ENCODE measurements at places on chromosomes 4 and X.

DNA sequence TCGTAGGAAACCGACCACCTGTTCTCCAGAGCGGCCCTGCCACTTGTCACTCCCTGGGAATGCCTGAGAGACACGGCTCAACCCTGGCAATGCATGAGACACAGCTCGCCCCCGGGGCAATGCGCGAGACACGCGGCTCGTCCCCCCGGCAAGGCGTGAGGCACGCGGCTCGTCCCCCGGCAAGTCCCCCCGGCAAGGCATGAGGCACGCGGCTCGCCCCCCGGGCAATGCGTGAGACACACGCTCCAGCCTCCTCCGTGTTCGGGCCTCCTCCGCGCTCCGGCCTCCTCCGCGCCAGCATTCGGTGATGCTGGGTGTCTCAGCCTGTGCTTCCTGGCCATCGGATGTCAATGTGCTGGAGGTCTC is 27.5 kb upstream of the CPLX1 start:
- no peak for DNase-seq

- DNase-seq = no peak
Measured at GRCh38 chr4:169110633-169111032, 100.6 kb upstream of the CBR4 start.

GRCh38 chrX:85024044-85024443 is 20.4 kb downstream of the APOOL start:
- DNase-seq = no peak

GRCh38 chr4:114284629-114285028 is 305.2 kb upstream of the ARSJ start:
- DNase-seq = no peak

DNA sequence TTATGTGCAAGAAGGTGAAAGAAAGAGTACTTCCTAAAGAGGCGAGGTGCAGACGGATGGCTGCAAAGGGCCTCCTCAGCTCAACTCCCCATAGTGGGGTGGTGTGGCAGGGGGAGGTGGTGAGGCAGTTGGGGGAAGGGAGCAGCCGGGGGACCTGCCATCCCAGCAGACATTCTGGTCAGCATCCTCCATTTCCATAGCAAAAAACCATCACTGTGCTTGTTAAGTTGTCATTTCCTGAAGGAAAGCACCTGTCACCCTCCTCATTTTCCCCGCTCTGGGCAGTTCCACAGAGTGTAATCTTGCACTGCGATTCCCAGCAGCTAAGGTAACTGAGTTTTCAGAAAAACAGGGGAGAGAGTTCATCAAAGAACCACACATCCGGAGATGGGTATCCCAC is 51.5 kb downstream of the TSPAN5 start:
- DNase-seq = no peak

DNA sequence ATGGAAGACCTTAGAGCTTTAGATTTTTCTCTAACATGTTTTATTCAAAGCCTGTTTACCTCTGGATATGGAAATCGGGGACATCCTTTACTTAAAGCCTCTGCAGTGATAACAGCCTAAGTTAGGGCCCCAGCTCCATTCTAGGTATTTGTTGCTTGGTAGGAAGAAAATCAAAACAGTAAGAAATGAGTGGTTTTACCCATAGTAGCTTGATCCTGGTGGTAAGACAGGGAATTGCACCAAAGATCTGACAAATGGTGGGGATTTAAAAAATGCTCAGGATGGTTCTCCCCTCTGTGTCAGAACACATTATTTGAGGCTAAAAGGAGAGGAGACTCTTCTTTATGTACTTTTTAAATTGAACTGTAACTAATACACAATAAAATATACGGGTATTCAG is 52.4 kb downstream of the AFF2 start:
- no peak for DNase-seq

DNA sequence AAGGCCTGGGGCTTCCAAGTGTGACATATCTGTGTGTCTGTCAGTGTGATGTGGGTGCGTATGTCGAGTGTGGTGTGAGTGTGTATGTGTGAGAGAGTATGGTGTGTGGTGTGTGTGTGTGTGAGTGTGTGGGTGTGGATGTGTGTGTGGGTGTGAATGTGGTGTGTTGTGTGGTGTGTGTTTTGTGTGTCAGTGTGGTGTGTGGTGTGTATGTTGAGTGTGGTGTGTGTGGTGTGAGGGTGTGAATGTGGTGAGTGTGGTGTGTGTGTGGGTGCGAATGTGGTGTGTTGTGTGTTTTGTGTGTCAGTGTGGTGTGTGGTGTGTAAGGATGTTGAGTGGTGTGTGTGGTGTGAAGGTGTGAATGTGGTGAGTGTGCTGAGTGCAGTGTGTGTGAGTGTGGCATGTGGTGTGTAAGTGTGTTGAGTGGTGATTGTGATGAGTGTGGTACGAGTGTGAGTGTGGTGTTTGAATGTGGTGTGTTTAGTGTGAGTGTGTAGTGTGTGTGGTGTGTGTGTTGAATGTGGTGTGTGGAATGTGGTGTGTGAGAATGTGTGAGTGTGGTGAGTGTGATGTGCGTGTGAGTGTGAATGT is 61.6 kb upstream of the SORCS2 start:
- DNase-seq = no peak

- peak; percentile 5 for DNase-seq
Measured at GRCh38 chr4:183838987-183839712, 66.0 kb upstream of the STOX2 start.

- no peak for DNase-seq
Measured at GRCh38 chr4:149121023-149121404, 678.8 kb upstream of the NR3C2 start.

GRCh38 chr4:36665985-36666527 is 384.6 kb downstream of the DTHD1 start:
- DNase-seq = no peak

DNA sequence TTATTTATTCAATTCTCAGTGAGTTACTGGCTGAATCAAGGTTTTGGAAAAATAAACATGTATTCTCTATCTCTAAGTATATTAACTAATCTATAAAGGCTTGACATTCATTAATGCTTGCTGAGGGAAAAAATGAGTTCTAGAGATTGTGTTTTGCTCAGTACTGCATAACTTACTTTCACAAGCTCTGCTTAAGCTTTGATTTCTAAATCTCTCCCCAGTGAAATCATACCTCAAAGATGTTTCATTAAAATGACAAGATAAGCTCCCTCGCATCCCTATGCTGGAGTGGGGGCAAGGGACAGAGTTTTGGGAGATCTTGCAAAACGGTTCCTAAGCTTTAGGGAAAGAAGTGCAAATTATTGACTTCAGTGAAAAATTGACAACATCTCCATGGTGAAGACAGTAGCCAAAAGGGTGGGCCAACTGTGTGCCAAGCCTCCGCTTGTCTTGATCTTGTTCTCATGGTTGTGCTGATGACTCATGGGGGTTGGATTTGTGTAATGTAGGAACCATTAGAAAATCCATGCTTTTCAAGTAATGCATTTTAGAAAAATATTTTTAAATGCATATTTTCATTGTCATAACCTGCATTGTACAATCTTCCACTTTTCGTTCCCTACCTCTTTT is 521.4 kb downstream of the RPA4 start:
- DNase-seq = peak; percentile 31

DNA sequence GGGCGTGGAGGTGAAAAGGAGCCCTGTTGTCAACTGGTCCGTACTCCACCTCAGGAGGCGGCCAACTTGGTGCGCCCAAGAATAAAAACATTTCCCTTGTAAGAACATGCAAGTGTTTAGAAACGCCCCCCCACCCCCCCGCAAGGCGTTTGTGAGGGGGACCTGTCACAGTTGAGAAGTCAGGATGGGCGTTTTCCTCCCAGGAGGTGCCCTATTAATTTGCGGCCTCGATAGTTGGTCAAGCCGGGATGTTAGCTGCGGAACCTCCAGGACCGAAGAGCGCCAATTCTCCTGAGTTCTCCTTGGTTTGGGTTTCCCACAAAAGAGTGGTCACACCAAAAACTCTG is 651 bp upstream of the SAP30 start:
- DNase-seq = no peak

DNA sequence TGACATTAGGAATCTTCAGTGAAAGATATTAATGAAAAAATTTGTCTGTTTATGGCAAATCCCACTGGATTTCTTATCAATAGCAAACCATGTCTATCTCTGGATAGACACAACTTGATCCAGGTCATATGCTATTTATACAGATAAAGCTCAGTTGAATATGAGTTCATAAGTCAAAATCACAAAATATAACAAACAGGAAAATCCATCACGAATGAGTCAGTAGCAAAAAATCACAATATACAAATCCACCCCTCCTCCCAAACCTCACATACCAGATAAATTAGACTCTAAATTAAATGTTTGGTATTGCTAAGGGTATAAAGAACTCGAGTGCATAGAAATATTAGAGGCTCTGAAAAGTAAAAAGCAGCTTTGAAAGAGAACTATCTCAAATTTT is 420.5 kb downstream of the TLL1 start:
- DNase-seq = peak; percentile 75

- DNase-seq = no peak
Measured at GRCh38 chrX:81208916-81209315, 7.0 kb downstream of the SH3BGRL start.

GRCh38 chr4:2928242-2929176 is 34.7 kb downstream of the NOP14 start:
- DNase-seq = no peak

- no peak for DNase-seq
Measured at GRCh38 chrX:69496183-69496582, 7.9 kb upstream of the NALF2 start.

DNA sequence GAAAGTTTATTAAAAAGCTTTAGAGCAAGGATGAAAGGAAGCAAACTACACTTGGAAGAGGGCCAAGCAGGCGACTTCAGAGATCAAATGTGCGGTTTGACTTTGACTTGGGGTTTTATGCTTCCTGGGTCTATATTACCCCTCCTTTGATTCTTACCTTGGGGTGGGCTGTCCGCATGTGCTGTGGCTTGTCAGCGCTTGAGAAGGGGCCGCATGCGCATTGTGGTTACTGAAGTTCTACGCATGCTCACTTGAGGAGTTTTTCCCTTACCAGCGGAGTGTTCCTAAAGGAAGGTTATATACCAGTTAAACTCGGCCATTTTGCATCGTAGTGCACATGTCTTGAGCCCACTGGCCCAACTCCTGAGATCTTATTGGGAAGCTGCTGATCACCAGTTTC is 9.9 kb downstream of the ZNF157 start:
- peak; percentile 37 for DNase-seq

- DNase-seq = no peak
Measured at GRCh38 chr4:77797239-77797638, 21.9 kb downstream of the CNOT6L start.

- DNase-seq = no peak
Measured at GRCh38 chr4:143712155-143712550, 11.7 kb upstream of the FREM3 start.

GRCh38 chr4:95215991-95216605 is 332.7 kb downstream of the UNC5C start:
- DNase-seq = peak; percentile 32

GRCh38 chrX:50483283-50483682 is 12.7 kb upstream of the DGKK start:
- DNase-seq = no peak

DNA sequence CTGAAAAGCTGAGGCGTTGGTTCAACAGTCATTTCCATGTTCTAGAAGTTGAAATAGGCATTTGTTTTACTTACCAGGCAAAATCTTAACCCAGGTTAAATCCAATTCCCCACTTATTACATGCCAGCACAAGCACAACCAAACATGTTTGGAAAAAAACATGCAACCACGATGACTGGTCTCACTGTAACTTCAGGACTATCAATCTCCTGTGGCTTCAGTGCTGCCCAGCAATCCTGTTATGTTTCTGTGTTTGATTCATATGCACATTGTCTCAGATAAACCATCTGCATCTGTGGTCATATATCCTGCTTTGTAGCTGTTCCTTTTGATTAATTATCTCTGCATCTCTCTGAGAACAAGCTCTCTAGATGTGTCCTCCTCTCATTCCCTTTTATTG is 28.3 kb downstream of the PRDM8 start:
- peak; percentile 55 for DNase-seq

- peak; percentile 47 for DNase-seq
Measured at GRCh38 chrX:40651620-40652223, 4.4 kb upstream of the CXorf38 start.

GRCh38 chr4:52684896-52685295 is 25.8 kb upstream of the USP46 start:
- no peak for DNase-seq

- DNase-seq = no peak
Measured at GRCh38 chr4:30789219-30789671, 69.1 kb downstream of the PCDH7 start.

DNA sequence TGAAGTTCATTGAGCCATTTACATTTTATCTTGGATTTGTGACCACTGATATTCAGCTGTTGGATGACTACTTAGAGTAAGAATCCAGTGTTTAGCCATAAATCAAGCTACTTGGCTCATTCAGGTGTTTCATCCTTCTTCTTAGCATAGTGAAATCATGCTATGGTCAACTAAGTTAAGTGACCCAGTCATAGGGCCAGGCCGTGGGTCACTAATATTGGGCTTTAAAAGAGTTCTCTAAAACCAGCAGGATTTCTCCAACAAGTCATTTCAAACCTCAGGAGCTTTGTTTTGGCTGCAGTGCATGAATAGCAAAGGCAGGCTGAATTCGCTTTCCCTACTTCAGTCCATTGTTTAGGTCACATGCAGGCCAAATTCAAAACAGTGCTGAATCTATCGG is 181.0 kb downstream of the MAML3 start:
- DNase-seq = no peak

GRCh38 chrX:42624524-42624923 is 153.4 kb downstream of the PPP1R2C start:
- DNase-seq = no peak

DNA sequence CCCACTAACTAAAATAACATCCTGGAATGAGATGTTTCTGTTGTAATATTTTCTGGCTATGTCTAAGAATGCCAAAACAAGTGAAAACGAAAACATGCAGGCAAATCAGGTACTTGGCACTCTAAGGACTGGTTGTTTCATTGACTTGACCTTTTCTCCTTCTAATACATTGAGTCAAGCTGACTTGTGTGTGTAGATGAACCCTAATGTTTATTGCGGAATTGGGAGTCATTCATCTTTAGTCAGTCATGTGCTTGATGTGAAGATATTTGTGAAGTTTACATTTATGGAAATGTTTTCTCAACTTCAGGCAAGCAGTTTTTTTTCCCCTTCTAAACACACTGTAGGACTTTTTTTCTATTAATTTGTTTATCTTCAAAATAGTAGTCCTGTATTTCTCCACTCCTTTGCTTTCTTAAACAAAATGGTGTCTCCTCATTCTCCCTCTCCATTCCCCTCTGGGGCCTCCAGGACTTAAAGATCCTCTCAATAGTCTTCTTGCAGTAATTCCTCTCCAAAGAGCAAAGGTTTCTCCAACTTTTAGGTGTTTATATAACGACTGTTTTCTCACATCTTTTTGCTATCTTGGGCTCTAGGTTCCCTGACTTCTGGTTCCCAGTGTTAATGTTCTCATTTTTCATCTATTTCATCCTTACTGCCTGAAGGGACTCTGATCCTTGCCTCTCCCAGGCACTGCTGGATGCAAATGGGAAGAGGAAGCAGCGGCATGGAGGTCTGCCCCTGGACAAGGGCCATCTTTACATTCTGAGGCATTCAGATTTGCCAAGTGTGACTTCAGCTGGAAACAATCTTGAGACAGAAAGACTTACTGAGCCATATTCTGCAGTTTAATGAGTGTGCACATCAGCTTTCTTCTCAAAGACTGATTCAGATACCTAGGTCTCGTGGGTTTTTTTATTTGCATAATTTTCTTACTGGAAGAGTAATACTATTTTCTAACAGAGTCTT is 166.4 kb downstream of the ARHGAP6 start:
- DNase-seq = peak; percentile 83

GRCh38 chr4:69748173-69748572 is 12.2 kb downstream of the SULT1B1 start:
- DNase-seq = peak; percentile 62

GRCh38 chrX:27838185-27838584 is 30.4 kb downstream of the MAGEB10 start:
- DNase-seq = no peak

All from fibroblast of skin of back (primary cell).